ENCODE measurements at places on chromosomes 11 and 22.

GRCh38 chr22:45893516-45893915, 83.4 kb downstream of the WNT7B start:
- no peak for DNase-seq

- DNase-seq, result no peak
Measured at GRCh38 chr11:68315171-68315920, 3.0 kb downstream of the LRP5 start.

DNA sequence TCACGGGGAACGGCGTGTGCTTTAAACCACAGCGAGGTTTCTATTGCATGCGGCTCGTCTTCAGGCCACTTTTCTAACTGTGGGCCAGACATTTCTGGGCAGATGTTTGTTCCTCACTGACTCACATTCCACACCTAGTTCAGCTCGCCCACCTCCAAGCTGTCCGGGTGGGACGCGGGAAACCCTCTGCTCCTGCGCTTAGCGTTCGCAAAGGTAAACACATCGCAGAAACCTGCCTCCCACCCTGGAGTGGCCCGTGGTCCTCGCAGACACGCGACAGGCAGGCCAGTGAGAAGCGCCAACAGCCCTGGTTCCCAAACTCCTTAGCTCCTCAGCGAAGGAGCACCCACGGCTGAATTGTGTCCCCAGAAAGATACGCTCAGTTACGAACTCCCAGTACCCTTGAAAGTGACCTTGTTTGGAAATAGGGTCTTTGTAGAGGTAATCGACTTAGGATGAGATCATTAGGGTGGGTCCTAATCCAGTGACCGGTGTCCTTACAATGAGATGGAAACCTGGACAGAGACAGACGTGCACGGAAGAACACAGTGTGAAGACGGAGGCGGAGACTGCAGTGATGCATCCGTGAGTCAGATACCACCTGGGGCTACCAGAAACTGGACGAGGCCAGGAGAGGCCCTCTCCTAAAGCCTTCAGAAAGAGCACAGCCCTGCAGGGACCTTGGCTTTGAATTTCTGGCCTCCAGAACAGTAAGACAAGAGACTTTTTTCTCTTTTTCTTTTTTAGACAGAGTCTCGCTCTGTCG, 82.7 kb downstream of the CELSR1 start:
- DNase-seq, result no peak

DNA sequence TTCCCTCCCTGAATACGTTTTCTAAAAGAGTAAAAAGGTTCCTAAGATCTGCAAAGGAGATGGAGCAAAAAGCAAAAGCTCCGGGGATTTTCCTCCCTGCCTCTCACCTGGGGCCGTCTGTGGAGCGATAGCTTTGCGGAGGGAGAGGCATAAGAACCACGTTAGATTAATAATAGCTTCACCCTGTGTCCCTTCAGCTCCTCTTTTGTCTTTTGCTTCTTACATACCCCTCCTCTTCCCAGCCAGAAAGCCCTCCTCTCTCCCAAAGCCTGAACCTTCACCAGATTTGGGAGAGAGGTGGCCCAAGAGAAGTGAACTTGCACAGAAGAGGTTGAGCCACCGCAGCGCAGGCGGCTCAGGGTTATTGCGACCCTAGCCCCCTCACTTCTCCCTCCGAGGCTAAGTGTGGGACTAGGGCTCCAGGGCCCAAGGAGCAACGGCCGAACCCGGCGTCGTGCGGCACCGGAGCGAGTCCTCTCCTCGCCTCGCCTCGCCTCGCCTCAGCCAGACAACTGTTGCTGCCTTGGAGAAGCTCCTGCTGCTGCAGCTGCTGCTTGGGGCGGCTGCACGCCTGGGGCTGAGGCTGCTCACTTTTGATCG, 97.6 kb upstream of the HSD17B12 start:
- no peak for DNase-seq

DNA sequence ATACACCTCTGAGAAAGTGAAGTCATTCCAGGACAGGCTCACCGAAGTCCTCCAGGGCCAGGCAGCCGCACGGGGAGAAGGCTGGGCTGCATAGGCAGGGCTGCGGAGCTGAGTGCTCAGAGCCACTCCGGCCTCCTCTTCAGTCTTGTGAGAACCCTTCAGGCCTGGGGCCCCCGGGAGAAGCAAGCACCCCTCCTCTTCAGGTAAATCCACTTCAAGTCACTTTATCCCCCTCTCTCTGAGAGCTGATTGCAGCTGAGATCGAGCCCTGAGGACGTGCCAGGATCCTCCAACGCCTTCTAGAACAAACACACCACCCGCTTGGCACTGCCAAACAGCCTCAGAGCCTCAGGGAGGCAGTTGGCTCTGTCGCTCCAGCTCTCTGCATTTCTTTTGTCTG, 1526.3 kb downstream of the BRD1 start:
- DNase-seq, result no peak

- DNase-seq, result peak; percentile 55
Measured at GRCh38 chr11:73384872-73385689, 8.9 kb downstream of the RELT start.

GRCh38 chr22:47030881-47031627, 268.6 kb downstream of the TBC1D22A start:
- DNase-seq, result no peak

GRCh38 chr11:77375107-77375506, 73.6 kb upstream of the GDPD4 start:
- no peak for DNase-seq

DNA sequence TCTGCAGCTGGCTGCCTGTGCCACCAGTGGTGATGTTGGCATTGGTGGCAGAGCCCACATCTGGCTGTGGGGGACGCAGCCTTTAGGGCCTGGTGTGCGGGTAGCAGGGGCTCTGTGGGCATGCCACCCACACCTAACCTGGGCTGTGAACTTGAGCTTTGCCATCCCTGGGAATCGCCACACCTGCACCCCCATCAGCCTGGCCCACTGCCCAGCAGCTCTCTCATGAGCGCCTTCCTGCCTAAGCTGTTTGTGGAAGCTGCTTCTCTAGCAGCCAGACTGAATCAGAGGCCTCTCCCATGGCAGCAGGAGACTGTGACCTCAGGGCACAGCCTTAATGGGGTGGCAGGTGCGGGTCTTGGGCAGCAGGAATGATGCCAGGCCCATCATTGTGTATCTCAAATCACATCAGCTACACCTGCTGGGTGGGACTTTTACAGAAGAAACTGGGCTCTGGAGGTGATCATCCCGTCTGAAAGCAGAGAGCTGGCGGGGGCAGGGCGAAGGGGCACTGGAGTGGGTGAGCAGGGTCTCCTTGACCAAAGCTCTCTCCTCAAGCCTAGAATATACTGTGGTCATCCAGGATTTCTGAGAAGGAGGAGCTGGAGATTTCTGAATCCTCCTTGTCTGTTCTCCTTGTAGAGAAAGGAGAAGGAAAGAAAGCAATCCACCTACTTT, 17.8 kb upstream of the CARS1 start:
- DNase-seq, result no peak

GRCh38 chr22:42412744-42413333, 19.4 kb downstream of the NFAM1 start:
- DNase-seq, result no peak

DNA sequence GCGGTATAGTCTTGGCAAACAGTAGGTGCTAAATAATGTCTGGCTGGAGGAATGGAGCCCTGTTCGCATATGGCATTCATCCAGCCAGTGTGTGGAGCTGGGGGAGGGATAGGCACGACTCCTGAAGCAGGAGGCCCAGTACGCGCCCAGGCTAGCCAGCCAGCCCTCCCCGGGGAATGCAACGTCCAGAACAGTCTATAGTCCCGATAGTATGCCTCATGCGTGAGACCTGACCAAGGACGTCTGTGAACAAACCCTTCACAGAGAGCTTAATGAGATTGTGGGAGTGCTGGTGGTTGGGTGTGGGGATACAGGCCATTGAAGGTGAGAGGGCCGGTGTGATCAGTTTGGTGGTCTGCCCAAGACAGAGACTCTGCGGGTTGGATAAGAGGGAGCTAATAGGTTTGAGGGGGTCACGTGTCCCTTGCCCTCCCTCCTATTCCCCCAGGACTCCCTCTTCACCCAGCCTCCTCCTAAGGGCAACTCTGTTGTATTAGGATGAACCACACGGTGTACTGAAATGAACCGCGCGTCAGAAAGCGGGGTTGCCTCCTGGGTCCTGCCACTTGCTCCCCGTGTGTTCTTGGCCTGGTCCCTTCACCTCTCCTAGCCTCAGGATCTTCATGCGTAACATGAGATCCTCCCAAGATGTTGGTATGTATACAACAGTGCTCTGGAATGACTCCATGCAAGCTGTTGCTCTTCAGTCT, 987 bp upstream of the GRIK4 start:
- no peak for DNase-seq

GRCh38 chr11:78341841-78342240, 75.8 kb downstream of the GAB2 start:
- DNase-seq, result no peak

DNA sequence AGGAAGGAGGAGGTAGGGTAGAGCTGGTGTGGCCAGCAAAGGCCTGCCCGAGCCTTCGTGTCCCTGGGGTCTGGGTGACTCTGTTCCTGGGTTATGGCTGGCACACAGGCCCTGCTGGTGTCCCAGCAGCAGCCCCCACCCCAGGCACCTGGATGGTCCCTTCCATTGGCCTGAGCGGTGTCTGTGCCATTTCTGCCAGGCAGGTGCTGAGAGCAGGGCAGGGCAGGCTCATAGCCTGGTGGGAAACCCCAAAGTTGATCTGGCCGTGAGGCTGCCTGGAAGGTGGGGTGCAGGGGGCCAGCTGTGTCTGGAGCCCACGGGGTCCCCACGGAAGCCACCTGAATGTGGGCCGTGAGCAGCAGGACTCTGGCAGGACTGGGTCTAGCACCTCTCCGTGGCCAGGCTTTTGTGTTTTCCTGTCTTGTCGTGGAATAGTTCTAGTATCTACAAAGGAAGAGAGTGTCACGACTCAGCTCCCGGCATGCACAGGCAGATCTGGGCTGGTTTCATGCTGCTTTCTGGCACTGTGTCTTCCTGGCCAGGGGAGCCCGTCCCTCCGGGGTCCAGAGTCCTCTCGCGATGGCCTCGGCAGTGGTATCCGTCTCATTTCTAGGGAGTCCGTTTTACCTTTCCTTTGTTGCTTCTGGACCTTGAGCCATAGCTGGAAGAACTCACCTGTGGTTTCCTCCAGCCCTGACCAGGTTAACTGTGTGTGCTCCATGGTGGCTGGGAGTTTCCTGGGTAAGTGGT, 83.7 kb downstream of the KCNQ1 start:
- peak; percentile 31 for DNase-seq

DNA sequence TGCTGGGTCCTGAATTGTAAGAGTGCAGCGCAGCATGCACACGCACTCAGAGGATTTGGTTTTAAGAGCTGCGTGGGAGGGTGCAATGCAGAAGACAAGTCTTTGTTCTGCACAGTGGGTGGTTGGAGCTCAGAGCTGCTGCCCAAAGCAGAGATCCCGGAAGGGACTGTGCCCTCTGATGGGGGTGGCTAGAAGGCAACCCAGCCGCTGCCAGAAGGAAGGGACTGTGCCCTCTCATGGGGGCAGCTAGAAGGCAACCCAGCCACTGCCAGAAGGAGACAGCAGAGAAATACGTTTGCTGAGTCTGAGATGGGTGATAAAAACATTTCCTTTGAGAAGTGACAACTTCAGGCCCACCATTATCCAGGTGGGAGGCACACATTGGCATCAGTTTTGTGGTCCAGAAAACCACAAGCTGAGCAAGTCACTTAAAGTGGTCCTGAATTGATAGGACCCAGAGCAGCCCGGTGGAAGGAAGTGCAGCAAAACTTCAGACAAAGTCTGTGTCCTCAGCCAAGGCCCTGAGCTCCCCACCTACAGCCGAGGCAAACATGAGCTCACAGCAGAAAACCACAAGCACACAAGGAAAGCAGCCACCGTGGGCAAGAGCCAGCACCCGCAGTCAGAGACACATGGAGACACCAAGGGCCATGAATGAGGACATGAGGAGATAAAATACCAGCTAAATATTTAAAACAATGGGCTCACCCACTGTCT, 4.3 kb downstream of the KRTAP5-6 start:
- no peak for DNase-seq

- DNase-seq, result no peak
Measured at GRCh38 chr11:73121692-73122091, 20.4 kb downstream of the FCHSD2 start.

DNA sequence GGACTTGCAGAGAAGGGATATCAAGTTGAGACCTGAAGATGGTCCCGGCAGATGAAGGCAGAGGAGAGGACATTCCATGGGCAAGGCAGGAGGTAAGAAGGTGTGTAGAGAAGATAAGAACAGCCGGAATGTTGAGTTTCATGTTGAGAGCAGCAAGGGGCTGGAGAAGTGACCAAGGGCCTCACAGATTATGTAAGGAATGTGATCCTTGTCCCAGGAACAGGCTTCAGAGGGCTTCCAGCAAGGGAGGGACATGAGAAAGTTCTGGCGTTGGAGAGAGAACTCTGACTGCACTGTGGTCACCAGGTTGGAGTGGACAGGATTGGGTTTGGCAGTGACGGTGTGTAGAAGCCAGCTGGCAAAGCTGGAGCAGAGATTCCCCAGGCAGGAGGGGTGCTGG, 27.6 kb upstream of the PPFIA1 start:
- no peak for DNase-seq

GRCh38 chr11:120499088-120499487, 12.5 kb upstream of the GRIK4 start:
- no peak for DNase-seq

DNA sequence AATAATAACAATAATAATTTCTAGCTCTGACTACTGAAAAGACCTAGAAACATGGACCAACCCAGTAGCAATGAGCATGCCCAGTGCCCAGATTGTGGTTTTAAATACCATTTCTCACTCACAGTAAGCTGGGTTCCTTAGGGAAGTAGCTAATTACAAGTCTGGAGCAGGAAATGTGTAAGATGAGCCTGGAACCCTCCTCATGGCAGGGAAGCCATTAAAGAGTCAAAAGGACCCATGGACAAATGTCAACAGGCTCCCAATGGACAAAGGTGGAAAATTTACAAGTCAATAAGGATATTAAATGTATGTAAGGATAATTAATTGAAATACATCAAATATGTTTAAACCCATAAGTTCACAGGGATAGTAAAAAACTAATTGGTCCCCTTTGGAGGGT, 10.6 kb upstream of the CSNK2A3 start:
- DNase-seq, result no peak

- DNase-seq, result peak; percentile 65
Measured at GRCh38 chr11:130448416-130449309, at the start of gene ADAMTS15. ADAMTS15 (plus strand) TSS chr11:130448645; CDS start chr11:130448974, 329 bp downstream.

- peak; percentile 54 for DNase-seq
Measured at GRCh38 chr22:36384766-36385481, 2.8 kb downstream of the MYH9 start.

GRCh38 chr11:17743026-17743807, 8.6 kb downstream of the KCNC1 start:
- DNase-seq, result no peak

GRCh38 chr11:60910281-60910687, 3.7 kb upstream of the TMEM109 start:
- DNase-seq, result no peak

All from activated naive CD8-positive, alpha-beta T cell treated with anti-CD3 and anti-CD28 coated beads, Interleukin-2, amount 10 ng/mL, durations not matched to agents 7 days and 5 days (primary cell).